ENCODE measurements at places on chromosomes 2 and 18.

DNA sequence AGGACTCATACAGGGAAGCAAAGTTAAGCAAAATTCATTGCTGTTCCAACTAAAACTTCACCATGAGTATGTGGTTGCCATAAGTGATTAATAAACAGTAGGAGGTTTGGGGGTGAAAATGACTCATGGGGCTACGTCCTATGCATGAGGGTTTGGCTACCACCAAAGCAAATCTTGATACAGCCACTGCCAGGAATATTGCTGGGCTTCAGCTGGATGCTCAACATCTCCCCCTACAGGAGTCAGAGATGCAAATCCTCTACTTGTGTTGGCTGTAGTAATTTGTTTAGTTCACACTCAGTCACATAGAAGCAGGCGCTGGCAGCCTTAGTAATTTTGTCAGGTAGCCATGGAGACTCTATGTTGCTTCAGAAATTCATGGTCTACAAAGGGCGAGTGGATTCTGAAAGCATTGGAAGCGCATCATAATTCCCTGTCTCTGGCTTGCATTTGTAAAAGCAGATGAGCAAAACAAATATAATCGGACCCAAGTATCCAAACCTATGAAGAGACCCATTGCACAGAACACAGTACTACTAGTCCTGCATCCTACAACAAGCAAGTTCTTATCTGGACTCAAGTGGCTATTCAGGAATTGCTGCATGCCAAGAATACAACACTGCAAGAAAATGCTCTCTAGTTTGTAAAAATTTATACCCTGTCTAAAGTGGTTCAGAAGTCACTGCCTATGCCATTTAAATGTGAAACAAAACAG lies 76.0 kb downstream of the CD28 start:
- no peak for DNase-seq

- no peak for DNase-seq
Observed at GRCh38 chr18:59760619-59761600, 63.7 kb upstream of the CCBE1 start.

GRCh38 chr2:36596397-36596796 lies 1.6 kb downstream of the FEZ2 start:
- no peak for DNase-seq

DNA sequence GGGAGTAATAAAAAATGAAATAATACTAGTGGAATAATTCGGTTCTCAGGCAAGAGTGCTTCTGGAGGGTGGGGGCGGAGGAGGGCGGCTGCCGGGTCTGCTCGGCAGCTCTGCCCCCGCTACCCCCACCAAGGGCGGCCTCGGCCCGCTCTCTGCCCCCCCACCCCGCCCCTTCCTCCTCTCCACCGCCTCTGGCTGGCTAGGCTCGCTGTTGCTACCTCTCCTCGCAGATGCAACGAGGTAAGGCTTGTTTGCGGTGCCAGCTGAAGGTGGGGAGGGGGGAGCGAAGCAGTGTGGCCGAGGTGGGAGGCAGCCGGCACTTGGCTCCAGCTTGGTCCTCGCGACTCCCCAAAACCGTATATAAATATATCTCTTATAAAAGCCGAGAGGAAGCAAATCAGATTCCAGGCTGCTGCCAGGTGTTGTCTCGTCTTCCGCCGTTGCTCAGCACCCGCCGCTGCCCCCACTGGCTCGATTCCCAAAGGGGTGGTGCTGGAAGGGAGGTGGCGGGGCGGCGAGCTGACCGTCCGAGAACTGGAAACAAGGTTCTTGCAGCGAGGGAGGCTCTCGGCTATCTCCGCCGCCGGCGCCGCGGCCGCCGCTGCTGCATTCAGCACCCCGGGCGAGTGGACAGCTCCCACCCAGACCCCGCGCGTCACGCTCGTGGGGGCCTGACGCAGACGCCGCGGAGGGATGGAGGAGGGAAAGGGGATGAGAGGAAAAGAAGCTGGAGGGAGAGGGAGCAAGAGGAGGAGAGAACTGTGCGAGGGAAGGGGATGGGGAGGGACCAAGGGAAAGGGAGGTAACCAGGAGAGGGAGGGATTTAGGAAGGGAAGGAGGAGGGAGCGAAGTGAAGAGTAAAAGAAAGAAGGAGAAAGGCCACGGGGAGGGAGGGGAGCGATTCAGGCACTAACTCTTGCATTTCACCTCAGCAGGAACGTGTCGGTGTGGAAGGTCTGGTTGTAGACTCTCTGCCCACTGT lies at the start of gene MARCHF4:
Gene MARCHF4, minus strand, starts transcription at position 763 of the 982 bp plus-strand sequence. CDS start 2,223 bp downstream, outside the sequence.
- peak; percentile 12 for DNase-seq

DNA sequence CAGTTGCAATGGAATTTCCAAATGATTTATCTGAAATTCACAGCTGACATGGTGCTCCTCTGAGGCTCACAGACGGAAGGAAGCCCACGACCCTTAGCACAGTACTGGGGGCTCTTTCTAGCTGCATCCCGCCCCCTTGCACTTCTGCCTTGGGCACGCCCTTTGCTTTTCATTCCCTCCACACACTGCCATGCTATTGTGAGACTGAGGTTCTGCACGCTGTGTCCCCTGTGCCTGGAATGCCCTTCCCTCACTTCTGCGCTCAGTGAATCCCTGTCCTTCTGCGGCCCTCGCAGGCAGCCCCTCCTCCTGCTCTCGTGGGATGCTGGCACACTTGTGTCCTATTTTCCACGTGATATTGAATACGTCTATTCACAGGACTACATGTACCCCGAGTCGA lies 135.4 kb upstream of the TTC39C start:
- DNase-seq = no peak

DNA sequence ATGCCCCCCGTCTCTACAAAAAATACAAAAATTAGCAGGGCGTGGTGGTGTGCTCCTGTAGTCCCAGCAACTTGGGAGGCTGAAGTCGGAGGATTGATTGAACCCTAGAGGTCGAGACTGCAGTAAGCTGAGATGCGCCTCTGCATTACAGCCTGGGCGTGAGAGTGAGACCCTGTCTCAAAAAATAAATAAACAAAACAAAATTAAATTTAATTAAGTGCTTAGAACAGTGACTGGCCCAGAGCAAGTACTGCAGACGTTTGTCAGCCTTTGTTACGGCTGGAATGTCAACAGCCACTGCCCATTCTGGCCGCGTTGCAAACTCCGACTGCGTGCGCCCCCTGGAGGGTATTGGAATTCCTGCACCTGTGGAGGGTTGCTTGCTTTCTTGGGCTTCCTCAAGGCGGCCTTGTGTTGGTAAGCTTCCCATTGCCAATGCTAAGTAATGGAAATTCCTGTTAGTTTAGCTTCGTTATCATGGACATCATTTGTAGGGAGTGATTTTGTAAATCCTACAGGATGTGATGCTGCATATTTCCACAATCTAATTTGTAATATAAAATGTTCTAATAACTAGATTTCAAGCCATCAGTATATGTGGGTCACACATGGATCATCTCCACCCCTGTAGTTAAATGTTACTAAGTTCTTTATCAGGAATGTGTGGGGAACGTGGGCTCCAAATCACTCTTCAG lies 15.9 kb upstream of the ATP6V1B1 start:
- no peak for DNase-seq

- DNase-seq = no peak
Observed at GRCh38 chr2:16321872-16322271, 343.8 kb downstream of the CYRIA start.

DNA sequence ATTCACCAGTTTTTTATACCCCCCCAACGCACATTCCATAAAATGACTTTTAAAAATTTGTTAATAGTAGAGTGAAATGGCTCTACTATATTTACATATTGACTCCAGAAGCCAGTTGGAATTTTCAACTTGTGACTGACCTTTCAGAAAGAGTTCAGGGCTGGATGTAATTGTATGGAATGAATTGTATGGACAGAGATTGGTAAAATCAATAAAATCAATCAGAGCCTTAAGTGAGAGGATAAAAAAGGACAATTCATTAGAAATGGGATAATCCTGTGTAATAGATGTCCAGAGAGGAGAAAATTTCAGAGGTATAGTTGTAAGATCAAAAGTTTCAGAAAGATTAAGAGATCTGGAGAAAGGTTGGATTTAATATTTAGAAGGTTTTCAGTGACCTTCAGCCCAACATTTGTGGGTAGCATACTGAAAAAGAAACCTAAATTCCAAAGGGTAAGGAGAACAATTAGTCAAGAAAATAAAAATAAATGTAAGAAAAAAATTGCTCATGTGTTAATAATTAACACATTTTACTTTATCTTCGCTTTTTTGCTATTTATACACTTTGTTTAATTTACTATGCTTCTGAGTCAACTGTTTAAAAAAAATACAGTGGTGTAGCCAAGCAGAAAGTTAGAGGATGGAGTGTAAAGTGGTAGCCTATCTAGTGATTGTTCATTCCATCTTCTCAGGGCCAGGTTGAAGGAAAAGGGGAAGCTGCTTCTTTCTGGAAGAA lies 385.4 kb upstream of the TMEFF2 start:
- DNase-seq = no peak

DNA sequence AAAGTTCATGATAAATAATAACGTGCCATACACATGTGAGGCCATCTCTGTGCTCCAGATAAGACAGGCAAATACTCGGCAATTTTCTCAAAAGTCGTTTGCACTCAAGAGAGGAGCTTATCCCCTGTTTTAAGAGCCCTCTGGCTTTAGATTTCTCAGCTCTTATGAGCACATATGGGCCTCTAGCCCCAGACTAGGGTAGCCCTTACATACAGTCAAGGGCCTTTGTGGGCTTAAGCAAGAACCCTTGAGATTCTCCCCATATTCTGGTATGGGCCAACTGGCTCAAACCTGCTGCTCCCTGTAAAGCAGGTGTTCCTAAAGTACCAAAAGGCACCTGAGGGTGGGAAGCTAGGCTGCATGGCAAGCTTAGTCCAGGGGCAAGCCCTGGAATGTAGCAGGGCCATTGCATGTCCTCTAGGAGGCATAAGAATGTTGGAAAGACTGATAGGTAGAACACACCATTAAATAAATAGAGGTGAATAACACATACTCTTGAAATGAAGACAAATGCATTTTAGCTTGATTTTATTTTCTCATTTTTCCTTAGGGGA lies 66.1 kb downstream of the FASTKD2 start:
- DNase-seq = peak; percentile 52

DNA sequence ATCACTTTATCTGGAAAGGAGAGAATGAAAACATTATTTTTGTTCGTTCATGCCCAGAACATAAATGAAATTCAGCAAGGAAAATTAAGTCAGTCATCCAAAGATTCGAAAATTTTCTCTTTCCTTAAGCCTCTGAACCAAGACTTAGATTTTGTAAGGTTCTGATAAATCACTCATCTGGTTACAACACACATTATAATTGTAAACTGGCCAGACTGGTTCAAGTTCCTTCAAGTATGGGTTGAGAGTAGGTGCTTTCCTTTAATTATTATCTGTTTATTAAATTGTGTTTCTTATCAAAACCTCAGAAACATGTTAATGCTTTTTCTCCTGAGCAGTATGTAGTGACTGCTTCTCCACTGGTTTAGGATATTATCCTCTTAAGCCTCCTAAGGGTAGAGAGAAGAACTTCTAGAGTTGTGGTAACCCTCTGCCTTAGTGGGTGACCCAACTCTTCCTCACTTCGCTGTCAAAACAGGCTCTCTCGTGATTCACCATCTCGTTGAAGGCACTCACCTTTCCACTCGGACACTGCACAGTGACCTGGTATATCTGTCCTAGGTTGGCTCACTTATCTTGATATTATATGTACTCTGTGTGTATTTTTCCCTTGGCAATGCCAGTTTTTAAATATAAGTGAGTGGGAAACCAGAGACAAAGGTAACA lies 325.9 kb downstream of the PAX3 start:
- DNase-seq = no peak

DNA sequence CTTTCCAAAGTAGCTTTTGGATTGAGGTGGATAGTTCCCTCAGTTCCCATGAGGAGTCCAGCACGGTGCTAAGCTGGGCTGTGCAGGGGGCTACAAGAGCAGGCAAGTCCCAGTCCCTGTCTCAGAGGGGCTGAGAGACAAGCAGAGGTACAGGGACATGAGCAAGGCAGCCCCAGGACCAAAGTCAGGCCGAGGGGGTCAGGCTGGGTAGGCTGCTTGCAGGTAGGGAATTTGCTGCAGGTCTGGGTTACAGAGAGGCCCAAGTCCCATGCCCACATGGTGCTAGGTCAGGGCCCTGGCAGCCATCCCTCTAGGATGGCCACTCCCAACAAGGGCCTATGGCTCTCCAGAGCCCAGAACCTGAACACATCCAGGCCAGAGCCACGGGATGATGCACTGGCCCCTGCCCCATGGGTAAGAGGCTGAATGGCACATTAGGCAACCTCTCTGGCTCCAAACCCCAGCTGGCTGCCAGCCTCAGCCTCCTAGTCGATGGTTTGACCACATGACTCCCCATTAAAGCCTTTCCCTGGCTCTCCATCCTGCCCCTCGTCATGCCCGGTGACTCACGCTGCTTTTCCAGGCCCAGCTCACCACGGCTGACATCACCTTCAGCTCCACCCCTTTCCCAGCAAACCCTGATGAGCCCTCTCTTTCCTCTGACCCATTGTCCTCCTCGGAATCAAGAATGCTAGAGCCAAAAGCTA lies 83.7 kb downstream of the SDC1 start:
- peak; percentile 51 for DNase-seq

- no peak for DNase-seq
Observed at GRCh38 chr2:76998704-76999103, 523.5 kb downstream of the LRRTM4 start.

- no peak for DNase-seq
Observed at GRCh38 chr18:31048216-31048615, 5.7 kb upstream of the DSC3 start.

DNA sequence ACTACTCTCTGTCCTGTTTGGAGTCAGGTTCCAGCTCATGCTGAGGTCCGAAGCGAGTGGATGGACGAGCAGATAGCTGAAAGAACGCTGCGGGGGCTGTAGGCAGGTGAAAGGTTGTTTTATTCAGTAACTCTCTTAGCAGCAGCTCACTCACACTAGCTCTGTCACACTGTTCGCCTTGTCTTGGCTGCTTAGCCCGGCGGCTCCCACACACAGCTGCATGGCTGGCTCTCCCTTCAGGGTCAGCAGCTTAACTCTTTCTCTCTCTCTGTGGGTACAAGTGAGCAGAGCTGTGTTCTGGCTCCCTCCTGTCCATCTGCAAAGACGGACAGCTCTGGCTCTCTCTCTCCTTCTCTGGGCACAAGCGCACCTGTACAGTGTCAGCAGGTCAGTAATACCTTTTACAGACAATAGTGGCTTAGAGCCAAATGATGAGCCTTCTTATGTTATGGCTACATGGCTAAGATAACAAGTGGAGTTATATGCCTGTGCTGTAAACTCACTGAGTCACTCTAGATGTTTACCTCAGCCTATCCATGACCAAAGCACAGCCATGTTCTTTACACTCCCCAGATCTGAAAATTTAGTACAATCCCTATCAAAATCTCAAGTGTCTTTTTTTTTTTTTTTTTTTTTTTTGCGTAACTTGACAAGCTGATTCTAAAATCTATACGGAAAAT lies 149.3 kb downstream of the GALNT1 start:
- DNase-seq = no peak

GRCh38 chr18:13378150-13378549 lies 159.6 kb downstream of the LDLRAD4 start:
- peak; percentile 60 for DNase-seq

Data from NCI-H187 (cell line).